Left lung (tissue), 14 donors: ENCODE measurements at places on chromosomes 5 and 9. TPM values are rescaled to one million over a fixed set of nuclear protein-coding genes. Genes with fewer than 3 reads are reported as not detected.
A peak's percentile ranks its signal among the peaks of the same experiment; 100 is the strongest.

DNA sequence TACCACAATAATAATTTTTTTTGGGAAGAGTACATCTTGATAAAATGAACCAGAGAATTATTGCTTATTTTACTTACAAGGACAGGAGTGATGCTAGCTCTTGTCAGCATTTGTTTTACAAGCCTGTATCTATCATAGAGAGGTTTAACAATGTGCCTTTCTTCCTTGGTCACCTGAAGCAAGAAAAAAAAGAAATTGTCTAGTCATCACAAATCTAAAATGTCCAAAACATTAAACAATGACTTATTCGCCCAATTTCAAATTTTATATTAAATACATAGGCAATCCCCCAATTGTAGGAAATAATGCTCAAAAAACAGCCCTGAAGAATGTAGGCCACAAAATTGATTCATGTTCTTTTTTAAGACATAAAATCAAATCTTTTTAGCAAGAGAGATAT, 56.6 kb downstream of the PKD2L2 start:
- no peak for DNase-seq

DNA sequence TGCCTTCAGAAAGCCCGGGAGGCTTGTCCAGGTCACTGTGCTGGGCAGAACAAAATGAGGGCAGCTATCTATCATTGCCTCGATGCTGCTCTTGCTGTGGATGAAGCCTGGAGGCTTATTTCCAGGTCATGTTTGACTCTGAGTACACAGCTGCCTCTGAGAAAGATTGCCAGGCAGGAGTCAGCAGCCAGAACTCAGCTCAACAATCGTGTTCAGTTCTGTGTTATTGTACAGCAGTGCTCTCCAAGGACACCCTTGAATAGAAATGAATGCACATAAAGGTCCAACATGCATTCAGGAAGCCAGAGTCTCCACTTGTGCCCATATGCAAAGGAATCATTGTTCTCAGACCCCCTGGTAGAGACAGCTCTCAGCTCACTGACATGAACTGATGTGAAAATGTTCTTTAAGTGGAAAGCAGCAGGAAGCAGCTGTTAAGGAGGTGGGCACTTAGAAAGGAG, 61.7 kb upstream of the ZFR start:
- peak; percentile 77 for DNase-seq

DNA sequence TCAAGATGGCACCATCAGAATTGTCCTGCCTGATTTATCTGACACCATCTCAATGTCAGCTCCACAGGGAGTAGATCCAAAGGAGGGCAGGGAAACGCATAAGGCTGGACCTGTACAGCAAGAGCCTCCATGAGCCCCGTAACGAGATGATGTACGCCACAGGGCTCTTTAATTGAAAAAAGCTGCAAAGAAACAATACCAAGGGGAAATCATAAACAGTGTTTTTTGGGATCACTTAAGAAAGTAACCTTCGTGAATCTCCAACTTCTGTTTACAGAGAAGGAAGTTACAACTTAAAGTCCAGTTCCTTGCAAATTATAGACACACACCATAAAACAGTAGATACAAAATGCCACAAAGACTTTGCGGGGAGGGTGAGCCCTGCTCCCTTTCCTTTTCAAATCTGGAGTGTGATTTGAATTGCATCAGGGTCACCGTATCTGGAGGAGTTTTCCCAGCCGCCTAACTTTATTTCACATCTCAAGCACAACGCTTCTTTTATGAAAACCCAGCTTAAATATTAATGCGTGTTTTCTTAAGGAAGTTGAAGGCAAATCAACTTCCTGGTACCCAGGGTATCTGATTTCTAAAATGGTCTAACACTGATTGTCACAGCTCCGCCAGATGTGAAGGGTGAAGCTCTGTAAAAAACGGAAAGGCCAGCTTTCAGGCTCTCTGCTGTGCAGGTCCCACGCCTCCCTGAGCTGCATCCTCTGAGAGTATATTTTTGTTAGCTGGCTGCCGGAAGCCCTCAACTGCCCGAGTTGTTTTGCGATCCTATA, 88.9 kb downstream of the EBF1 start:
- DNase-seq = no peak

DNA sequence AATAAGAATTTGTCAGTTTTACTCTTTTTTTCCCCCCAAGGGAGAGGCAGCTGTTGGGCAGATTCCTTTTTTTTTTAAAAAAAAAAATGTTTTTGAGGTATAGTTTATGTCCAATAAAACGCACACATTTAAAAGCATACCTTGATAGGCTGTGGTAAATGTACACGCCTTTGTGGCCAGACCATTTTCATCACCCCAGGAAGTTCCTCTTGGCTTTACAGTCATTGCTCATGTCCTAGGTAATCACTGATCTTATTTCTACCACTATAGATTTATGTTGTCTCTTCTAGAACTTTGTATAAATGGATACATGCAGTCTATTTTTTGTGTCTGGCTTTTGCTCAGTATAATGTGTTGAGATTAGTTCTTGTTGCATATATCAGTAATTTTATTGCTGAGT, 9.8 kb downstream of the SUB1 start:
- DNase-seq = no peak

DNA sequence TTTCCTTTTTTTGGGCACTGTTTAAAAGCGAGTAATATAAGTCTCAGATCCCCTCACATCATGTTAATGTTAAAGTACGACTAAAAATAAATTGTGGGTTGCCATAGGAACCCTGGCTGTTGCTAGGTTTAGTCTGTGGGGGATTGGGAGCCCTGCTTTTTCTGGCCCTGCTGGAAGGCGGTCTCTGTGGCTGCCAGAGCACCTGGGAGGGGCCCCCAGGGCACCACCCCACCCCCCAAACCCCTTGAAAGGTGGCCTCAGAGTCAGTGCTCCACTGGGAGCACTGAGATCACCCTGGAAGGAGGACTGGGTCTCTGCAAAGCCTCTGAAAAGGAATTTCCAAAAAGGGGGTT, 66.2 kb upstream of the NEURL1B start:
- no peak for DNase-seq

GRCh38 chr9:33952066-33952465, 96.6 kb downstream of the UBAP2 start:
- no peak for DNase-seq

- DNase-seq = no peak
Observed at GRCh38 chr5:20347334-20347733, 359.3 kb upstream of the CDH18 start.

GRCh38 chr9:22159586-22159985, 150.5 kb upstream of the CDKN2B start:
- no peak for DNase-seq

DNA sequence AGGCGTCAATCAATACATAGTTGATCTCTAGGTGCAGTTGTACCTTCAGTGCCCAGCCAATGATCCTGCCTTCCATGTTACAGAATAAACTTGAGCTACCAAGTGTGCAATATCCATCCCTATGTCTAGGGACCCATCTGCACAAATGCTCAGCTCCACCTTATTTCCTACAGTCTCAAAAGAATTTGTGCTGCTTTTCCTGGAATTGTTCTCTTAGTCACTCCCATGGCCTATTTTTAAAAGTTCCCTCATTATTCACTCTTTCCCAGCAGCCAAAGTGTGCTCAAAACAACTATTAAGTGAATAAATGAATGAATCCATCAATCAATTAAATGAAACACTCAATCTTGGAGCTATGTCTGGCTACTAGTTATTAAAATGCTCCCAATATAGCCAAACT, 14.7 kb downstream of the LIX1 start:
- no peak for DNase-seq

DNA sequence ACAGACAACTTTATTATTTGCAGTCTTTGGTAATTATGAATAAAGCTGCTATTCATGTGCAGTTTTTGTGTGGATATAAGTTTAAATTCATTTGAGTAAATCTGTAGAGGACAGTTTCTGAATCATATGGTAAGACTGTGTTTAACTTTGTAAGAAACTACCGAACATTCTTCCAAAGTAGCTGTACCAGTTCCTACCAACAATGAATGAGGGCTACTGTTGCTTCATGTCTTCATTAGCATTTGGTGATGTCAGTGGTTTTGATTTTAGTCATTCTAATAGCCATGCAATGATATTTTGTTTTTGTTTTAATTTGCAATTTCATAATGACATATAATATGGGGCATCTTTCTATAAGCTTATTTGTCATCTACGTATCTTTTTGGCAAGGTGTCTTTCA, 501.3 kb upstream of the RORB start:
- no peak for DNase-seq

DNA sequence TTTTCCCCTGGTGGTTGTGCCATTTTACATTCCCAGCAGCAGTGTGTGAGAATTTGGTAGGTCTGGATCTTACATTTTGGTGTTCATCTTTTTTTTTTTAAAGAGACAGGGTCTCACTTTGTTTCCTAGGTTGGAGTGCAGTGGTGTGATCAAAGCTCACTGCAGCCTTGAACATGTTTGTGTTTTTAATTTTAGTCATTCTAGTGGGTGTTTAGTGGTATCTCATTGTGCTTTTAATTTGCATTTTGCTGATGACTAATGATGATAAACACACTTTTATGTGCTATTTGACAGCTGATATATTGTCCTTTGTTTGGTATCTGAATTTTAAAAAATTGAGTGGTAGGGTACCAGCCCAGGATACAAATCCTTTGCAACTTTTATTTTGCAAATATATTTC, 53.4 kb upstream of the POMT1 start:
- no peak for DNase-seq

DNA sequence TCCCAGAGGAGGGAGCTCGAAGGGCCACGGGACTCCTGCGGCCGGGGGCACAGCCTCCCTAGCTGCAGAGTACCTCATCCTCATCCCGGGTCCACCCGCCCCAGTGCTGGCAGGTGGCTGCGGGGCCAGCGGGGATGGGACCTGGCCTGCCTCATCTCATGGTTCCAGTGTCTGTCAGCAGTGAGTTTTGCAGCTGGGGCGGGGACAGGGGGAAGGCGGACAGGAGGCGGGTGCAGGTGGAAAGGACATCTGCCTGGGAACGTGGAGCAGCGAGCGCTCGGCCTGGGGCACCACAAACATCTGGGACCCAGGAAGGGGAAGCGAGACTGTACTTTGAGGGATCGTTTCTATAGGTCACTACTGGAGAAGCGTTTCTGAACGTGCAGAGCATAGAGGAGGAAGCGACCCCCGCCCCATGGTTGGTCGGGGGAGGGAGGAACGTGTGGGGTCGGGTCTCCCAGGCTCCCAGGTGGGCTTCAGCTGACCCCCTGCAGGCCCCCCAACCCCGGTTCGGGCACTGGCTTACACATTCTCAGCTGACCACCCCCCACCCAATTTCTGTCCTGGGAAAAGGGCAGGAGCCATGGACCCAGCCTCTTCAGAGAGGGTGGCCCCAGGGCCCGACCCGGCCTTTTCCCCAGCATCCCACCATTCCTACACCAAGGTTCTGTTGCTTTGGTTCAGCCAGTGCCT, 56.5 kb upstream of the NOTCH1 start:
- DNase-seq = no peak

GRCh38 chr5:137696481-137696880, 39.4 kb downstream of the KLHL3 start:
- DNase-seq = no peak

- no peak for DNase-seq
Observed at GRCh38 chr5:166505067-166505466, 1786.4 kb upstream of the WWC1 start.

- peak; percentile 45 for DNase-seq
Observed at GRCh38 chr9:133949486-133950061, 42.5 kb downstream of the VAV2 start.

DNA sequence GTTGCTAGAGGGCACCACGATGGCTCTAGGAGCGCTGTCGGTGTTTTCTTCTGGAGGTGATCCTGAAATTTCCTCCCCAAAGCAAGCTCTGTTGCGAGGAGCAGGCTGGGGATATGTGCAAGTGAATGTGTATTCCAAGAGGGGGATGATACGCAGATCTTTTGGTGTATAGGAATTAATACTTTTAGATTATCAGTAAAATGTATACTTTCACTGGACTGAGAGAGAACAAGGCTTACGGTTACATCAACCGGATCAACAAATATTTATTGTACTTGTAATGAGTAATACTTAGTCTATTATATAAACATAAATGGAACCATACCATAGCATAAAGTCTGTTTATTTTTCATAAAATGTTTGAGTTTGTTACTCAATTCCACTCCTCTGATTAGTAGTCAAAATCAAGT, 632 bp upstream of the PRKAA1 start:
- DNase-seq = no peak

DNA sequence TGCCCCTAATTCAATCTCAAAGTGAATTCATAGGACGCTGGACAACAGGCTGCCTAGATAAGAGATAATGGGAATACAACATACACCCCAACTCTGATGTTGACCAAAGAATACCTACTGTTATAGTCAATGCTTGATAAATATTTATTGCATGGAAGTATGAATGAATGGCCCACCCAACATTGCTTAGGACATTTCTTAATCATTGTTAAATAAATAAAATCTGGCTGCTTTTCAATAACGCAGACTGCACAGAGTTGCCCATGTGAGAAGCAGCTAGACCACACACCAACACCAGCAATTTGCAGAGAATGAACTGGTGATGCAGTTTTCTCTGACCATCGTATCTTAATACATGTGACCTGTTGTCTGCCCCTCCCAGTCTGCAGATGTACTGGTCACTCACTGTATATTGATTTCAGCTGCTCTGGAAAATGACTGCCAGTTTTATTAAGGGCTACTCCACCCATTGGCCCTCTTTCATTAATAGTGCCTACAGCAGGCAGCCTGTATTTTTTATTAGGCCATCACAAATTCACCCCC, 236.2 kb upstream of the WWC1 start:
- DNase-seq = peak; percentile 31

DNA sequence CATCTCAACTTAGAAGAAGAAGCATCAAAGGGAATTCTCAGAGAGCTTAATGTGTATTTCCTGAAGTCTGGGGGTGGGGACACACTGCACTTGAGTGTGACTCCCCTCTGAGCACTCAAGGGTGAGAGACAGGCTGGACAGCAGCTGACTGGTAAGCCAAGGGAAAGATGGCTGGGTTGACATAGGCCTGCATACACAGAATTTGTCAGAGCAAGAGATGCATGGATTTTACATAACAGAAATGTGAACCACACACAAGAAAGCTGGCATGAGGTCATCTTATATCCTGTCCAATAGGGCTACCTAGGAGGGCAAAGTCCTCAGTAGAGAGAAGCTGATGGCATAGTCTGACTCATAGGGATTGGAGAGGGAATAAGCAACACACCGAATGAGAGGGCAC, 114.3 kb upstream of the EPB41L4A start:
- DNase-seq = no peak

DNA sequence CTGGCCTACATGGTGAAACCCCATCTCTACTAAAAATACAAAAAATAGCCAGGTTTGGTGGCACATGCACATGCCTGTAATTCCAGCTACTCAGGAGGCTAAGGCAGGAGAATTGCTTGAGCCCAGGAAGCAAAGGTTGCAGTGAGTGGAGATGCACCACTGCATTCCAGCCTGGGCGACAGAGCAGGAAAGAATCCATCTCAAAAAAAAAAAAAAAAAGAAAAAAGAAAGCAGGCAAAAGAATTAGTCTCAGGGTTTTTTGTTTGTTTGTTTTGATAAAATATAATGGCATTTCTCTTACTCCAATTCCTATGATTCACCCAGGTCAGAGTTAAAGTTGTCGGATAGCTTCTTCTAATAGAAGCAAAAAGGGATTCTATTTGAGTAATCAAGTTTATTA, 67.0 kb upstream of the ATG10 start:
- no peak for DNase-seq

The PCDHGC5 gene
- 1.1 TPM for polyA plus RNA-seq

The RNF183 gene
- 0.46 TPM for polyA plus RNA-seq

The PIP5K1B gene
- polyA plus RNA-seq = 4.3 TPM

The CACFD1 gene
- 17.7 TPM for polyA plus RNA-seq

The FUBP3 gene
- polyA plus RNA-seq = 55.7 TPM

The TMEFF1 gene
- polyA plus RNA-seq = 4.4 TPM

The GMCL2 gene
- not detected for polyA plus RNA-seq
